ENCODE measurements at places on chromosomes 16 and 17.

- DNase-seq, result no peak
Observed at GRCh38 chr17:68033636-68034451, 1.7 kb upstream of the KPNA2 start.

DNA sequence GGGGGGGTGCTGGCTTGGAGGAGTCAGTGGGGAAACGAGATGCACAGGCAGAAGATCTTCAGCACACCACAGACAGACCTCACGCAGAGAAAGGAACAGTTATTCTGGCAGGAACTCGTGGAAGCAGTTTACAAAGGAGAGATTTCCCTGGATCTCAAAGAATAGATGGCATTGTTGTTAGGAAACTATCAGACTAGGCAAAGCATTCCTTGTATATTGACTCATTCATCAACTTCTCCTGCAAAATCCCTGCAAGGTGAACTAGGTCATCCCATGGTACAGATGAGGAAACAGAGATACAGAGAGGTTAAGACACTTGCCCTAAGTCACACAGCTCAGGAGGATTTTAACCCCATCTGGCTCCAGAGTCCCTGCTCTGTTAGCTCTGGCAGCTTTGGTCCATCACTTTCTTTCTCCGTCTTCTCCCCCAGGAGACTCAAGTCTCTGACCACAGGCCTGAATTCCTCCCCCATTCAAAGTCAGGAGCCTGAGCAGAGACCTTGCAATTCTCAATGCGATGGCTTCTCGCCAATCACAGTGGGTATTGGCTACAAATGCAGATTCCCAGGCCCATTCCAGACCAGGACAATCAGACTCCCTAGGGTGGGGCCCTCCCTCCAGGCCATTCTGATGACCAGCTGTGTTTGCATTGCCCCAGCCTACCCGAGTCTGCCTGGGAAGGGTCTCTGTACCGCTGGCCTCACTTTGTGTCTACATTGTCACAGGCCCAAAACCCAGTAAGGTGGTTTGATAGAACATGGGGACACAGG lies 56.4 kb downstream of the LITAF start:
- DNase-seq, result no peak

DNA sequence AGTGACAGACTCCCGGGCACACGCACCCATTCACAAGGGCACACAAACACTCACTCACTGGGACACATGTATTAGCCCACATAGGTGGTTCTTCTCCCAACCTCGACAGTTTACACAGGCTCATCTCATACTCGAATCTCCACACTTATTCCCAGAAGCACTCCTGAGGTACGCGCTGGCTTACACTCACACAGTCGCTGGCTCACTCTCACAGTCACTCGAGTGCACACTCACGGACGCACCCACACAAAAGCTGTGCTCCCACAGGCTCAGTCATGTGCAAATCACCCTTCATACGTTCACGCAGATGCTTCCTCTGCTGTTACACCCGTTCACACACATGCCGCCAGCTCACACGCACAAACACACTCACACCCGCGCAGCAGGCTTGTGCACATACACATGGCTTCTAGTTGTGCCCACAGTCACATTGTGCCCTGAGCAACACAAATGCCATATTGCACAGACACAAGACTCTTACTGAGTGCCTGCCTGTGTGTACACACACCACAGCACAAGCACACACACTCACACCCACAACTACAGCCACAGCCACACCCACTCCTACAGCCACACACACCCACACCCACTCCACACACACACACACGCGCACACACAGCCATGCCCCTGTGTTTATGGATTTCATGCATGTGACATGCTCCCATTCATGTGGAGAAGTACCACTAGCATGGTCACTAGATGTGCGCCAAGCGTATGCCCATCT lies 8.4 kb upstream of the PRR29 start:
- no peak for DNase-seq

DNA sequence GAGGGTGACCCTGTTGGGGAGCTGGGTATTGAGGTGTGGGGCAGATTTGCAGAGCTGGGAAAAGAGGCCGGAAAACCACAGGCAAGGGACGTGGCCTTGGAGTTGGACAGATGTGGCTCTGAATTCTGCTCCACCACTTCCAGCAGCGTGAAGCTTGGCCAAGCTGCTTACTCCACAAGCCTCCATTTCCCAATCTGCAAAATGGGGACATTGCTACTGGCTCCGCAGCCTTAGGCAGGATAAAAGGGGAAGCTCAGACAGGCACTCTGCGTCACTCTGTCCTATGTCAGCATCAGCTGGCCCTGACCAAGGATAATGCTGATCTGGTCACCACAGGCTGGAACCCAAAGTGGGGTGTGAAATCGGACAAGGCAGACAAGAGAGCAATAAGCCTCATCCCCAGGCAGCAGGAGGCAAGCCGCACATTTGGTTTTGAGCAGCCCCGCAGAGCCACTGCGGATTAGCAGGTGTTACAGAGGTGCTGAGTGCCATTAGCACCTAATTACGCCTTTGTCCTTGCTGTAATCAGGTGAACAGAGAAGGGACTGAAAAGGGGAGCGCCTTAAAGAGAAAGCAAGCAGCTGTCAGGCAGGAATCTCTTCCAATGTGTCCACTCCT lies 54.8 kb downstream of the SDK2 start:
- peak; percentile 74 for DNase-seq

DNA sequence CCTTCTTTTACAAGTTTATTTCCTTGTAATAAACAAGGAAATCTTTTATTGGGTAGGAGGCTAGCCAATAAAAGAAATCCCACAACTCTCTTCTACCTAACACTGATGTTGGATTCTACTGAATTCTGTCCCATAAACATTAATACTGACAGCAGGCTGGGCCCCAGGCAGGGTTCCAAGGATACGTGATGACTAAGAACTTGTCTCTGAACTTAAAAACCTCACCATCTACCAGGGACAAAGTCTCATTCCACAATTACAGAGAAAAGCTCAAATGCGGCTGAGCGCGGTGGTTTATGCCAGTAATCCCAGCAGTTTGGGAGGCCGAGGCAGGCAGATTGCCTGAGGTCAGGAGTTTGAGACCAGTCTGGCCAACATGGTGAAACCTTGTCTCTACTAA lies 64.9 kb downstream of the ARHGAP17 start:
- no peak for DNase-seq

DNA sequence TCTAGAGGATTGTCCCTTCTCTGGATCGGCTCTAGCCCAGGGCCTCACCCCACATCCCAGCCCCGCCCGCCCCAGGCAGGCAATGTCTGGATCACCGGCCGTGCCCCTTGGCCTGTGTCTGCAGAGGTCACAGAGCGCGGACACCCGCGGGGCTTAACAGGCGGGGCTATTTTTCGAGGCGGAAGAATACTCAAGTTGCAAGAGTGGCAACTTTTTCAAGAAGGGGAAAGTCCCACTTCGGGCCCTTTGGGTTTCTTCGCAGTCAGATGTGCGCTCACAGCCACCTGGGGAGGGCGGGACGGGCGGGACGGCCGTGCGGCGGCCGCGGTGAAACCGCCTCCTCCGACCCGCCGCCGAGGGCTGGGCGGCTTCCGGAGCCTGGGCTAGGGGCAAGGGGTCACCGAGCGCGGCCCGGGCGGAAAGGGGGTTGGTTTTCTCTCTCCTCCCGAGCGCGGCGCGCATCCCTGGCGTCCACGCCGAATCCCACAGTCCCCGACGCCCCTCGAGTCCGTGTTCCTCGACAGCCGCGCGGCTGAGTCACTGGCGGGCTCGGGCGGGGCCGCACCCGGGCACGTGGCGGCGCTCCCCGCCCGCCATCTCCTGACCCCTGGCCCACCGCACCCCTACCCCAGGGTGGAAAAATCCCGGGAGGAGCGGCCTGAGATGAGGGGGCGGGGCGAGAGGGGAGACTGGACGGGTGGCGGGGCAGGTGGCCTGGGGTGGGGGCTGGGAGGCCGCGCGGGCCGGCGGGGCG lies 1.2 kb upstream of the PFN1 start:
- no peak for DNase-seq

DNA sequence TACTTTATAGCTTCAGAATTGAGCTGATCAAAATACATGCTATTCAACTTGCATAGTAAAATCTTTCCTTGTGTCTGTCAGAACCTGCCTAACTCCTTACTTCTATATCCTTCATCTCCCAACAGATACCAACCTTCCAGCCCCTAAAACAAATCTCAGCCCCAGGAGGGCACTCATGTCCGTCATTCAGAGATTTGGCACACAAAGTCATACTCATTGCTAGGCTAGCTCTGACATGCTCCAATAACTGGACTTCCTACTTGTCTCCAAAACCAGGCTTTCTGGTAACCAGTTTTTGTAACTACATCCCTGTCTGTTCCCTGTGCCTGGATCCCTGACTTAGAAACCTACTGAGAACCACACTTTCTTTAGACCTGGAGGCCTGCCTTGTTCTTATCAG lies 37.5 kb upstream of the DHX40 start:
- DNase-seq, result no peak

GRCh38 chr17:9669551-9670008 lies 24.3 kb downstream of the USP43 start:
- no peak for DNase-seq

DNA sequence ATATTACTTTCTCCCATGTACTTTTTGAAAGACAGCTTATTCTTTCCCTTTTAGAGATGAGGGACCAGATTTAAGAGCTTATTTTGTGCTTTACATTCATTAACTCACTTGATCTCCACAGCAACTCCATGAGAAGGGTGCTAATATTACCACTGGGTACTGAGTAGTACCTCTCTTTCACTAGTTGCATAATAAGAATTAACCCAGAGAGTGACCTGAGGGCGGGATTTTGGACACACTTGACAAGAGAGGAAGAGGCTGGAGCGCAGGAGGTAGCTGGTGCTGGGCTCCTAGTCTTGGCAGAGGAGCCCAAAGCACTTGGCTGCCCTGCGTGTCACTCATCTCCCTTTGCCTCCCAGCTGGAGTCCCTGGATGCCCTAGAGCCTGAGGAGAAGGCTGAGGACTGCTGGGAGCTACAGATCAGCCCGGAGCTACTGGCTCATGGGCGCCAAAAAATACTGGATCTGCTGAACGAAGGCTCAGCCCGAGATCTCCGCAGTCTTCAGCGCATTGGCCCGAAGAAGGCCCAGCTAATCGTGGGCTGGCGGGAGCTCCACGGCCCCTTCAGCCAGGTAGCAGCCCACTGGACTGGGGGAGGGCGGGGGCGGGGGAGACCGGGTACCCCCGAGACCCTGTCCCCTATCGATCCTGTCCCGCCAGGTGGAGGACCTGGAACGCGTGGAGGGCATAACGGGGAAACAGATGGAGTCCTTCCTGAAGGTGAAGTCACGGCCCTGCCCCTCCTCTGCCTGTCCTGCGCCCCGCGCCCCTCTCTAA lies 1.7 kb upstream of the MAZ start:
- DNase-seq, result no peak
